Kidney (tissue), 22 donors: ENCODE measurements at places on chromosomes 5 and 9. TPM values are rescaled to one million over a fixed set of nuclear protein-coding genes. Genes with fewer than 3 reads are reported as not detected.

FBXL7 gene
- 3.9 TPM for polyA plus RNA-seq

PCDHB13 gene
- 0.86 TPM for polyA plus RNA-seq

SLC36A3 gene
- polyA plus RNA-seq, result not detected

OR1Q1 gene
- not detected for polyA plus RNA-seq

ADCY2 gene
- 0.17 TPM for polyA plus RNA-seq

DHFR gene
- polyA plus RNA-seq, result 13.7 TPM

FAM221B gene
- polyA plus RNA-seq, result not detected

PCDHB11 gene
- polyA plus RNA-seq, result 0.47 TPM

OMD gene
- 0.52 TPM for polyA plus RNA-seq

NDUFS6 gene
- polyA plus RNA-seq, result 164 TPM

CCDC180 gene
- polyA plus RNA-seq, result 3.8 TPM

FBP2 gene
- polyA plus RNA-seq, result not detected

FAM193B gene
- polyA plus RNA-seq, result 61.0 TPM

TAF11L5 gene
- polyA plus RNA-seq, result not detected

IL9 gene
- polyA plus RNA-seq, result not detected

F2RL2 gene
- 0.32 TPM for polyA plus RNA-seq

AJM1 gene
- 2.5 TPM for polyA plus RNA-seq

C9orf50 gene
- polyA plus RNA-seq, result 2.8 TPM

LPAR1 gene
- 2.9 TPM for polyA plus RNA-seq

FGD3 gene
- polyA plus RNA-seq, result 7.4 TPM

SNCAIP gene
- polyA plus RNA-seq, result 0.82 TPM

PCDHGA7 gene
- polyA plus RNA-seq, result 0.49 TPM

C9 gene
- 1.5 TPM for polyA plus RNA-seq

URM1 gene
- 55.9 TPM for polyA plus RNA-seq

CNTLN gene
- polyA plus RNA-seq, result 2.0 TPM

HTR1A gene
- polyA plus RNA-seq, result not detected

VPS13A gene
- 10.1 TPM for polyA plus RNA-seq

NKD2 gene
- 7.9 TPM for polyA plus RNA-seq

PCDHGC4 gene
- polyA plus RNA-seq, result not detected

SPINK5 gene
- polyA plus RNA-seq, result 0.32 TPM

C9orf152 gene
- polyA plus RNA-seq, result not detected

NPR2 gene
- polyA plus RNA-seq, result 11.4 TPM

DRD1 gene
- 0.28 TPM for polyA plus RNA-seq

RNF180 gene
- polyA plus RNA-seq, result 3.8 TPM

FBLL1 gene
- polyA plus RNA-seq, result not detected

SIMC1 gene
- 4.1 TPM for polyA plus RNA-seq

FCN1 gene
- polyA plus RNA-seq, result 3.2 TPM

TEK gene
- 16.1 TPM for polyA plus RNA-seq

CD74 gene
- polyA plus RNA-seq, result 1,887 TPM

NMRK1 gene
- 67.8 TPM for polyA plus RNA-seq

MORN5 gene
- 5.6 TPM for polyA plus RNA-seq

SOWAHA gene
- 7.1 TPM for polyA plus RNA-seq

FGF10 gene
- 0.19 TPM for polyA plus RNA-seq

SLC45A2 gene
- polyA plus RNA-seq, result 0.22 TPM

IQGAP2 gene
- polyA plus RNA-seq, result 35.8 TPM
